Effector memory CD4-positive, alpha-beta T cell (primary cell): ENCODE measurements at places on chromosomes 5 and 9.

- no peak for DNase-seq
Measured at GRCh38 chr5:136235321-136235720, 42.4 kb upstream of the SMIM32 start.

DNA sequence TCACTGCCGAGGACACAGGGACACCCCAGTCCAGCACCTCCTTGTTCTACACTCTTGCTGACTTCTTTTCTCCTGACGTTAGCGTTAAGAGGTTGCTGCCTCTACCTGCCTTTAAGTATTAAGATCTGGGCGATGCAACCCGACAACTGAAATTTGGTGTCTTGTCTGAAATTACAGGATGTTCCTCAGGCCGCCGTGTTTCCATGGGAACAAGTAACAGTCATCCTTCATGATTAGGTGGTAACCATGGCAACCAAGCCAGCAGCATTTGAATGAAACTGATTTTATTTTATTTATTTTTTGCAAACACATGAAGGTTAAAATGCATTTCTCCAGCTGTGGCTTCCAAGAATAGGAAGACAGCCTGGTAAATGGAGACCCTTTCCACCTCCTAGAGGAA lies 20.8 kb downstream of the DAB2IP start:
- no peak for DNase-seq

- no peak for DNase-seq
Measured at GRCh38 chr9:131918481-131918880, 161.2 kb downstream of the MED27 start.

DNA sequence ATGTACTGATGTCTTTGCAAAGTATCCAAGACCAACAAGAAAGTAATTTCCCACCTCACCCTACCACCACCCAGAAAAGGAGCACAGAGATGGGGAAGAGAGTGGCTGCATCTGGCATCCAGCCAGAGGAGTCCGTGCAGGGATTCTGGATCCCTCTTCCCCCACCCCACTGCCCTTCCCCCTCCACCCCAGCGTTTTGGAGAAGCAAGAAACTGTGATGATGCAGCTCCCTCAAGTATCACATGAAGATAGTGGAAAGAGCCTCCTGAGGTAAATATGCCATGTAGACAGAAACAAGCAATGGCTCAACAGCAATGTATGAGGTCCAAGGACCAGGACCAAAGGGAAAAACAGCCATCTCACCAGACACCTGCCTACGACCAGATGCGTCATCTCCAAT lies 153.8 kb downstream of the DEPDC1B start:
- no peak for DNase-seq

DNA sequence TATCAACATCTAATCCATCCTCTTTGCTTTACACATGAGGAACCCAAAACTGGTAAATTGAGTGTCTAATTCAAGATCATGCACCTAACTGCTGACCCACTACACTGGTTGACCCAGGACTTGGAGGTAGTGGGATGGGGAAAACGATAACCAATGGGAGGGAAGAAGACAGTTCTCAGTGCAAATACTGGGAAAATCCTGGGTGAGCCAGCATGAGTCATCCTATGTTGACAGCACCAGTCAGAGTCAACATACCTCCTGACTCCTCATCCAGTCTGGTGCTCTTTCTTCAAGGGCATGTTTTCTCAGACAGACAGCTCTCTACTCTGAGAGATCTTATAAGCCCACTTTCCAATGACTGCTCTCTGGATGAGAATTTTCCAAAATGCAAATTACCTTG lies 232.8 kb upstream of the PTGER4 start:
- no peak for DNase-seq

DNA sequence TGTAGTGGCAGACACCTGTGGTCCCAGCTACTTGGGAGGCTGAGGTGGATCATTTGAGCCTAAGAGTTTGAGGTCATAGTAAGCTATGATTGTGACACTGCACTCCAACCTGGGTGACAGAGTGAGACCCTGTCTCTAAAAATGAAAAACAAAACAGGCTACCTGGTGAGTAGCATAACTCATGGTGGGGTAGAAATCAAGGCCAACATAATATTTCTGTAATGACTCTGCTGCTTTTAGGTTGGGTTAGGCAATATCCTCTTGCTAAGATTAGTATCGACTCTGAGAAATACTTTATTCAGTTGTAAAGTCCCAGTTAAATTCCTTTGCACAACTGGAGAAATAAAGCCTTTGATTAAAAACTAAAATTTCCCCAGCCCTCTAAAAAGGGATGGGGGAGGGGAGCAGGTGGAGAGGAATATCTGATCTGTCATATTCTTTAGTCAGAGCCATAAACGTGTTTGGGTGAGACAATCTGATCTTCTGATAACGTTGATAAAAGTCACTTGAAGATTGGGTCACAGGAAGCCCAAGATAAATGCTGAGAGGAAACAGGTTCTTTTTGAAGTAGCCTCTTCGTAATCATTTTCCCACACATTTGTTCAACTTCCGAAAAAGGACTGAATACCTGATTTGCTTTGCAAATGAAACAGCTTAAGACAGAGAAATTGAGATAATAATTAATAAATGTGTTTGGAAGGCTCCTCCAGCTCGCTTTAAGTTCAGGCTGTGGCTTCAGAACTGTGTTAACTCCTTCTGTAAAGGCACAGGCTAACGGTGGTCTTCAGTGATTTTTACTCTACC lies 14.9 kb downstream of the IL4 start:
- no peak for DNase-seq

DNA sequence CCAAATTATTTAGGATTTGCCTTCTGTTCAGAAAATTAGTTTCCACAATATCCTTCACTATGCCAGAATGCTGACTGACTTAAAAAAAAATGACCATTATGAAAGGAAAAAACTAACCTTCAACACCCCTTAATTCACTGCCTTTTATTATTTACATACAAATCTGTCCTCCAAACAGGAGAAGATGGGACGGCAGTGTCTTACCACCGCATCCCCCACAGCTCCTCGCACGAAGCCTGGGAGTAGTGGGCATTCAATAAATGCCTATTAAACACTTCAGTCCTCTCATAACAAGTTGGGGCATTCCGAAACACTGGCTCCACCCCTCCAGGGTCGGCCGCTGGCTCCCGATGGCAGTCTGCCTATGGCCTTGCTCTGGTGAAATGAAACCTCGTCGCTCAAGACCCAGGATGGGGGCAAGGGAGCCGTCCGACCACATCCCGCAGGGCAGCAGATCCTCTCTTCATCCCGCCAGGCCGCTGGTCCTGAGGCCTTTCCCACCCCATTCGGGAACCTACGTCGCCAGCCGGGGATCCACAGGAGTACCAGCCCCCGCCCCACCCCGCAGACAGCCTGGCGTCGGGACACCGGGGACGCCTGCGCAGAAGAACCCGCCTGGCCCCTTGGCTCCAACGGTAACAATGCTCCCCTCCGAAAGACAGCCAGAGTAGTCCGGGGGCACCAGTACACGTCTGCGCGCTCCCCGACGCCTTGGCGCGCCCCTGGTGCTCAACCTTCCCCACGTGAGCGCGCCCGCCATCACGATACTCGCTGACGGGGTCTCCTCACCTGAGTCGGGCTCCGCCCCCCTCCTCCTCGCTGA lies 613 bp downstream of the ZBTB5 start:
- peak; percentile 52 for DNase-seq

- no peak for DNase-seq
Measured at GRCh38 chr9:136010615-136011361, 49.6 kb upstream of the UBAC1 start.

DNA sequence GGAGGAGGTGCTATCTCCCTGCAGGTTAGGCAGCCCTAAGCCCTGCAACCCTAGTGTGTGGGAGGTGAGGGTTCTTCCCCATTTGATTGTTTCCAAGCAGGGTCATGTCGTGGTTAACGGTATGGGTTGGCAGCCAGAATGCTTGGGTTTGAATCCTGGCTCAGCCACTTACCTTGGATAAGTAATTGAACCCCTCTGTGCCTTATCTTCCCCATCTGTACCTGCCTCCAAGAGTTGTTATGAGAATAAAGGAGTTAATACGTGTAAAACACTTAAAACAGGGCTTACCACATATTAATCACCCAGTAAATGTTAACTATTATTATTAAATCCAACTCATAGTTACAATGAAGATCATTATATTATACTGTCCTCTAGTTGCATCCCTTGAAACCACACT lies 52.2 kb upstream of the SPATA31E1 start:
- no peak for DNase-seq

GRCh38 chr5:76571559-76571958 lies 51.6 kb downstream of the F2RL2 start:
- no peak for DNase-seq

DNA sequence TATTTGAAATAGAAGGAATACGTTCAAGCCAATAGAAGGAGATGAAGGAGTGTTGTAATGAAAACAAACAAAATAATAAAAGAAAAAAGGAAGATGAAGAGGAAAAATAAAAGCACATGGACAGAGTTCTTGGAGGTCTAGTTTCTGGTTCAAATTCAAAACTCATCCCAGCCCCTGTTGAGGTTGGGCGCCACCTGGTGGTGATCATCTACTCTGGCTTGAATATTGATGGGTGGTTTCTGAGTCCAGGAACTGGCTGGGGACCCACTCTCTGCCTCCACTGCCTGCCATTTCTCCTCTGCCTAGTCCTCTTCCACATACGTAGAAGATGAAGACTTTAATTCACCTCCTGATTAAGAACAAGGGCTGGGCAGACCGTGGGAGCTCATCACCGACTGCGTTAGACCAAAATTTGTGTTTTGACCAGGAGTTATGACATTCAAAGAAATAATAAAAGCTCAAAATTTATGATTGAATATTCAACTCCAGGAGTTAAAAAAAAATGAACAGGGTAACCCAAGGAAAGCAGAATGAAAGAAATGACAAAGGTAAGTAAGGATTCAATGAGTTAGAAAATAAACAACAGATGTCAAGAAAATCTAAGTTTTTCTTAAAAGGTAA lies 99.0 kb upstream of the SLC1A3 start:
- peak; percentile 47 for DNase-seq

GRCh38 chr5:133701871-133702270 lies 89.5 kb upstream of the FSTL4 start:
- DNase-seq, result no peak

DNA sequence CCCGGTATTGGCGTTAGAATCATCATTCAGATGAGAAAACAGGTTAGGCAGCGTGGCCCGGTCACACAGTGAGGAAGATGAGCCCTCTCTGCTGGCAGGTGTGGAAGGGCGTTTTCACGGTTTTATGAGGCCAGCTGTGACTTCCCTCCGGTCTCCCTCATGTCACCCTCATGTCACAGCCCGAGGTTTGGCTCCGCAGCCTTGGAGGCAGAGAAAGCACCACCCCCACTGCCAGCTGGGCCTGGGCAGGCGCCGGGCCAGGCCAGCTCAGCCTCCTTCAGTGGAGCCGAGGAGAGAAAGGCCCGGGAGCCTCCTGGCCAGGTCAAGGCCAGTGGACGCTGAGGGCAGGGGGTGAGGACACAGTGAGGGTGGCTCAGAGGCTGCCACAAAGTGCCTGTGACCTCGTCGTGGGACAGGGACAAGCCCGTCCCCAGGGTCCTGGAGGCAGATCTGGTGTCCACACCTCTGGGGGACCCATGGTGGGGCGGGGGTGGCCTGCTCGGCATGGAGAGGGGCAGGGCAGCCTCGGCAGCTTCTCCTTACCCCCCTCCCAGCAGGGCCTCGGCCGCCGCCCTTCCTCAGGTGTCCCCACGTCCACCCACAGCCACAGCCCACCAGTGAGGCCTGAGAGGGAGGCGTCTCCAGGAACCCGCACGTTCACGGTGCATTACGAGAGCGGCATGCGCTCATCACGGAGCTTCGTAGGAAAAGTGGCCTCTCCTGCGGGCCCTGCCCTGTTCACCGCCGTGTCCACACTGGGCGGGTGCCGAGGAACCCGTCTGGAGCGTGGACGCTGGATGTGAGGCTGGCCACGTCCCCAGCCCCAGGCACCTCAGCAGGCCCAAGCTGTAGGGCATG lies 32.2 kb downstream of the EXD3 start:
- DNase-seq, result no peak

DNA sequence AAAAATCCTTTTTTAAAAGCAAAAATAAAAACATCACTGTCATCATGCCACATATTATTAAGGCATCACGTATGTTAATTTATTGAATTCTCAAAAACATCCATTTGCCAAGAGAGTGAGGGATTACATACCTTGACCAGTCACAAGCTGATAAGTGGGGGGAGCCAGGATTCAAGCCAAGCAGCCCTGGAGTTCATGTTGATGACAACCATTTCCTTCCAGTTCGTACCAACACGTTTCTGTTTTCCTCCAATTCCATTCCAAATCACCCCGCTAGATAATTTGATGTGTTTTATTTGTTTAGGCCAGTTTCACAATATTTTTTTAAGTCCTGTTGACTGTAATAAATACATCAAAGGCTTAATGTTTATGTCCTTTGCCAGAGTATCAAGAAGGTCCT lies 53.0 kb downstream of the SLC1A3 start:
- no peak for DNase-seq

DNA sequence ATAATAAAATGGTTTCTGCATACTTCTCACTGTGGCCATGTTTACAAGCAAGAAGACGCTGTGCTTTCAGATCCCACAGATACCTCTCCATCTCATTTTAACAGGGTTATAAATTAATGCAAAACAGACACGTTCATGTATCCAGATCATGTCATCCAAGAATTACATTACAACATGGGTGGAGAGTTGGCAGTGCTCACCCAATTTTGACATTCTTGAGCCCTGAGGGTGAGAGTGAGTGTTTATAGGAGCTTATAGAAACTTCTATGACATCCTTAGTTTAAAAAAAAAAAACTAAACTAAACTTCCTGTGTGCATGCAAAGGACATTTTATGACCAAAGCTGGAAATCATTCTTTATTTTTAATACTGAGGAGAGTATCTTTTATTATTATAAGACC lies 9.1 kb downstream of the PRKACG start:
- no peak for DNase-seq

DNA sequence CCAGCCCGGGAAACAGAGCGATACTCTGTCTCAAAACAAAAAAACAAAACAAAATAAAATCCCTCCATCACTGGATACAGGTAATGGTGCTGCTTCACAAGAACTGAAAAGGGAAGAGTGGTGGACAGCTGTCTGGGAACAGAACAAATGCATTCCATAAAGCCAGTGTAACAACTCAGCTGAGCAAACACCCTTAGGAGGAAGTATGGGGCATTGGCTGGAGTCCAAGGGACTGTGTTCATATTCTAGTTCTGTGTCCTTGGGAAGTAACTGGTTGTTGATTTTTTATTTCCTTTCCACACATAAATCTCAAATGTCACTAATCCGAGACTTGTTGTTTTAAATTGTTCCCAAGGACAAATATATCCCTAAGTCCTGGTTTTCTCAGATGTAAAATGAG lies 38.3 kb downstream of the HTR1A start:
- DNase-seq, result no peak
